NCI-H1092 (cell line): ENCODE measurements at places on chromosomes 1 and 21.

GRCh38 chr1:16077406-16078245 is 4.2 kb upstream of the FAM131C start:
- DNase-seq, result no peak

- no peak for DNase-seq
Observed at GRCh38 chr1:55957276-55957675, 622.1 kb downstream of the PLPP3 start.

DNA sequence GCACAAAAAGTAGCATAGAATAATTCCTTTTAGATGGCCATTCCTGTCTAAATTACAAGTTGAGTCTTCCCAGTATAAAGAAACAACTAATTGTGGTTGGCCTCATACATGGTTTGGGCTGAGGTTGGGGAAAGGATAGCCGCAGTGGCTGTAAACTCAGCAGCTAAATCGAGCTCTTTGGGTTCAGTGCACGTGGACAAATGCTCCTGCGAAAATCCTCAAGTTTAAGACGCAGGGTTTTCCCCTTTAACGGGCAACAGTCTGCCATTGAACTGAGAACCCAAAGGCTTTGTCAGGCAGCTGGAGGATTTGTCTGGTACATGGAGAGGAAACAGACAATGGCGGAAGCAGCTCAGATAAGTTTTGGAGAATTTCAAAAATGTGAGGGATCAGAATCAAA is 331.9 kb downstream of the TGFB2 start:
- DNase-seq, result no peak

GRCh38 chr1:67888216-67889106 is 55.2 kb upstream of the GNG12 start:
- no peak for DNase-seq

- no peak for DNase-seq
Observed at GRCh38 chr21:36792505-36792967, 93.6 kb downstream of the SIM2 start.

- DNase-seq, result no peak
Observed at GRCh38 chr1:40789661-40790430, 6.3 kb downstream of the KCNQ4 start.

GRCh38 chr1:228837817-228838716 is 102.8 kb downstream of the RHOU start:
- DNase-seq, result no peak

- DNase-seq, result no peak
Observed at GRCh38 chr21:46095814-46096595, 1.9 kb upstream of the COL6A2 start.
